NCI-H2171 treated with DMSO at 0.1 percent for 48 hours (cell line): ENCODE measurements at places on chromosomes 2 and 18.

DNA sequence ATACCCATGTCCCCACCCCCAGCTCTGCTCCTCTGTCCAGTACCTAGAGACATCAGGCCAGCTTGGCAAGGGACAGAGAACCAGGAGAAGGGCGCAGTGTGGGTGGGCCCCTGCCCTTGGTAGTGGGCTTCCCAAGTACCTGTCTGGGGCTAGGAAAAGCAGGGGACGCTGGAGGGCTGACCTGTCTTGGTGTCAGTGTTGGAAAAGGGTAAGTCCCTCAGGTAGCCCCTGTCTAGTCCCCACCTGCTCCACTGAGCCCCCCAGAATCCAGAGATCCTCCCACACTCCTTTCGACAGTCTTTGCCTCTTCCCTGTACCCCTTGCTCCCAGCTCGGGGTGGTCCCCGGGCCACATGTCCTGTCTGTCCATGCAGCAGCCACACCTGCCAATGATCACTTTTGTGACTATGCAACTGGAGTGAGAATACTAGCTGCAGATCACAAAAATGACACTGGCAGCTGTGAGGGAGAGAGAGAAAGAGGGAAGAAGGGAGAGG lies 14.6 kb downstream of the DNAJB2 start:
- DNase-seq = no peak

- DNase-seq = no peak
Observed at GRCh38 chr18:28804512-28805202, 627.7 kb upstream of the CDH2 start.

GRCh38 chr2:109374548-109375130 lies 239.1 kb downstream of the SEPTIN10 start:
- DNase-seq = no peak

DNA sequence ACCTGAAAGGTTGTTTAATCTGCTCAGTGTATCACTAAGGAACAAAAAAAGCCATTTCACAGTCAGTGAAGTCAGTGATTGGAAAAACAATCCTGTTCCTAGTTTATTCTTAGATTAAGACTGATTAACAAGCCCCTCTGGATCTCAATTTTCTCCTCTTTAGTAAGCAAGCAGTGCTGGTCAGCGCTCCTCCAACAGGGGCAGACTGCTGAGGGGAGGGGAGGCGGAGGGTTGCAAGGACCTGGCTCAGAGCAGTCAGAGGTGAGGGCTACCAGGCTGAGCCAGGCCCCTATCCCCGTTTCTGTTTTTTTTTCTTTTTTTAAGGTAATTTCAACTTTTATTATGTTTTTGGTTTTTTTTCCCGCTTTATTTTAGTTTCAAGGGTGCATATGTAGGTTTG lies 24.7 kb upstream of the KCNS3 start:
- no peak for DNase-seq

- DNase-seq = peak; percentile 54
Observed at GRCh38 chr2:74876081-74876886, 42.4 kb downstream of the HK2 start.

DNA sequence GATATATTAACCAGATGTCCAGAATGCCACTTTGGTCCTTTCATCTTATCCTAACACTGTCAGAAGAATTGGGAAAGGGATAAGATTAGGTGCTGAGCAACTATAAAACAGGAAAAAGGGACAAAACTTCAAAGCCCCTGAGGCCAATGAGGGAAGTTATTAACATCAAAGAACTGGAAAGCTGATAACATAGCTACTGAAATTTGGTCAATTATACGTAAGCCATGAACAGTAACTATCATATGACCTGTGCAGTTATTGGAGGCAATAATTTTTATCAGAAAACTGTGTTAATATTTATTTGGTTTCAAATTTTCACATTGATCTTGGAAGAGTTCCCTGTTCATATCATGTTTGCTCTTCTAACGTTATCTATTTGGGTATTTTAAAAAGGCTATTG lies 2.6 kb upstream of the REG3A start:
- no peak for DNase-seq

DNA sequence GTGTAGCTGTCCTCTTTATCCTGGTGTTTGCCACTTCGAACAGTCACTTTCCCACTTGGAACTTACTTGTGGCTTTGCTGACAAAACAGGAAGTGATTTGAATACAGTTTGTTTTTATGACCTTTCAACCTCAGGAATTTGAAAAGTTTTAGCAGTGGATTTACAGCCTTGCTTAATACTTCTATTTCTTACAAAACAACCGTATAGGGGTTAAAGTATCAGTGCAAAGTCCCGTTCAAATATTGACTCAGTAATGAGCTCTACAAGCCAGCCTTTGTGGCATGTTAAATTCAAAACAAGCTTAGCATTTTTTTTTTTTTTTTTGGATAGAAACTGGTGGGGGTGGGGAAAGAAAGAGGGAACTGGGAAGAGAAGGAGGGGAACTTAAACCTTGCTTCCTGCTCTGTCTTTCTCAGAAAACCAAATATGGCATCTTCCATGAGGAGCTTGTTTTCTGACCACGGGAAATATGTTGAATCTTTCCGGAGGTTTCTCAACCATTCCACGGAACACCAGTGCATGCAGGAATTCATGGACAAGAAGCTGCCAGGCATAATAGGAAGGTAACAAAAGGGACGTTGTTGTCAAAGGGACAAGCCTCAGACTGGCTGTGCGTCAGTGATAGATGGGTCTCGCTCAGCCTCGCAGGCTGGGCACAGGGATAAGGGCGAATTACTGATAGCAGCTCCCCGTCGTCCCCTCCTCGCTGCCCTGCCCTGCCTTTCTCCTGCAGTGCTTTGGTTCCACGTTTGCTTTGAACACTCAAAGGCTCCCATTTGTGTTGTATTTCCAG lies at the start of gene HNMT:
Gene HNMT, plus strand, starts transcription at position 408 of the 793 bp plus-strand sequence. Its CDS starts 19 bp downstream, at position 427.
- no peak for DNase-seq

- DNase-seq = no peak
Observed at GRCh38 chr2:169718930-169719504, 14.6 kb upstream of the KLHL23 start.

- no peak for DNase-seq
Observed at GRCh38 chr2:43049836-43050801, 176.3 kb downstream of the ZFP36L2 start.

- DNase-seq = no peak
Observed at GRCh38 chr2:165895974-165896373, 57.6 kb downstream of the TTC21B start.

- no peak for DNase-seq
Observed at GRCh38 chr2:71474116-71474743, 20.9 kb downstream of the DYSF start.

DNA sequence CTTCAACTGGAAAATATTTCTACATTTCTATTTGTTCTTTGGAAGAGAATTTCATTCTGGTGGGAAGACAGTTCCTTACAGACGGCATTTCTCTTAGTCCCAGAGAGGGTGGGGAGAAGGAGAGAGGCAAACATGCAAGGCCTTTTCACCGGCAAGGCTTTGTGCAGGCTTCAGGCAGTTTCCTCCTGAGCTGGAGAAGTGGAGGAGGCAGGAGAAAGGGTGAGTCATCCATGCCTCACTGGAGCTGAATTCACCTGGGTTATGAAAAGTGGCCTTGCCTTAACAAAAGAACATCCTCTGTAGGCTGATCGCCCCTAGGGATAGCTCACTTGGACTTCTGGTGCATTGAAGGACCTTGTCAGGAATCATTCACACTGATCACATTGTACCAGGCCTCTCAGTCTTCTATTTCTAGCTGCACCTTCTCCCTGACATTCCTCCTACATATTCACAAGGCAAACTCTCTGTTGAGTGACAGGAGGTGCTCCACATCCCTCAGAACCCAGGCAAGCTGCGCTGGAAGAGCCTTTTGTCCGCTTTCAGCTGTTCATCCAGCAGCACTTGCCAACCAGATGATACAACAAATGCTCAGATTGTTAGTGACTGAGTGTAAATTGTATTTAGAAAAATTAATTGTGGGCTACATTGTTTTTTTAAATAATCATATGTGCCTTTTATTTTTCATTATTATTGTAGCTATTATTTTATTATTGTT lies 796.1 kb downstream of the DCDC2C start:
- DNase-seq = no peak

GRCh38 chr18:3466045-3466444 lies 16.1 kb downstream of the TGIF1 start:
- no peak for DNase-seq

DNA sequence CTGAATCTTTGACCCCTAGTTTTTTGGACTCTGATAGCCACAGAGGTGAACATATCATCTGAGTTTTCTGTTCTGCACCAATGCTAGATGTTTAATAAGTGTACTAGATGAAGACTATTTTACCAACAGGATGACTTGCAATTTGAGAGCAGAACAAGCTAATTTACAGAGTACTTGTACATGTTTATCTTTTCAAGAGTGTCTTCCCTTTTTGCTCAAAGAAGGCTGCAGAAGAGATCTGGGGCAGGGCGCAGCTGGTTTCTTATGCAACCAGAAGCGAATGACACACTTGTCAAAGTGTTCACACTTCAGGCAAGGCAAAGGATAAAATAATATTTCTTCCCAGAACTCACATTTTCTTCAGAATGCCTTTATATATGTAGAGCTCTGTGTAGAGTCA lies 86.0 kb downstream of the VWA3B start:
- no peak for DNase-seq

- no peak for DNase-seq
Observed at GRCh38 chr2:167790189-167790588, 457.2 kb downstream of the STK39 start.

- DNase-seq = no peak
Observed at GRCh38 chr18:79453816-79454735, 58.3 kb downstream of the NFATC1 start.

DNA sequence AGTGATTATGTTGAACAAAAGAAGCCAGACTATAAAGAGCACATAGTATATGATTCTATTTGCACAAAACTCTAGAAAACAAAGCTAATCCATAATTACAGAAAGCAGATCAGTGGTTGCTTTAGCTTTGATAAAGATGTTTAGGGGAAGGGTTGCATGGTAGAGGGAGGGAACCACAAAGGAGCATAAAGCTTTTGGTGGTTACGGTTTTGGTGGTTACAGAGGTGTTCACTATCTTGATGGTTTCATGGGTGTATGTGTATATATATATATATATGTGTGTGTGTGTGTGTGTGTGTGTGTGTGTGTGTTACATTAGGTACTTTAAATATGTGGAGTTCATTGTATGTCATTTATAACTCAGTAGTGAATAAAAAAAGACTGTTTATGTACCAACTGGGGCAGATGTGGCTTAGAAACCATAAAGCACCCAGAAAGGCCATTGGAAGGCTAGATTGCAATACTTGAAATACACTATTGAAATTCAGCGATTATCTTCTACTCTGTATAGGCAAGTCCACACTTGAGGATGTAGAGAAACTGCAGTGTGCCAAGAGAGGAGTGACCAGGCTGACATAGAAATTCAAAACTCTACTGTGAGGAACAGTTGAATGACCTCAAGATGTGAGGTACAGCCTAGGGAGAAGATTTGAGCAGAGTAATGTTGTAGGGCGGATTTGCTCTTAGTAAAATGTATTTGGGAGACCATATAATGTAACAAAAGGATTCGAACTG lies 60.6 kb downstream of the CAB39 start:
- no peak for DNase-seq

GRCh38 chr2:236618370-236618769 lies 48.7 kb downstream of the ACKR3 start:
- no peak for DNase-seq

GRCh38 chr18:79884963-79885728 lies 66.3 kb downstream of the SLC66A2 start:
- no peak for DNase-seq

GRCh38 chr2:100800915-100801314 lies 19.0 kb upstream of the NPAS2 start:
- DNase-seq = no peak

- peak; percentile 57 for DNase-seq
Observed at GRCh38 chr18:48902023-48902855, 48.5 kb downstream of the SMAD7 start.

DNA sequence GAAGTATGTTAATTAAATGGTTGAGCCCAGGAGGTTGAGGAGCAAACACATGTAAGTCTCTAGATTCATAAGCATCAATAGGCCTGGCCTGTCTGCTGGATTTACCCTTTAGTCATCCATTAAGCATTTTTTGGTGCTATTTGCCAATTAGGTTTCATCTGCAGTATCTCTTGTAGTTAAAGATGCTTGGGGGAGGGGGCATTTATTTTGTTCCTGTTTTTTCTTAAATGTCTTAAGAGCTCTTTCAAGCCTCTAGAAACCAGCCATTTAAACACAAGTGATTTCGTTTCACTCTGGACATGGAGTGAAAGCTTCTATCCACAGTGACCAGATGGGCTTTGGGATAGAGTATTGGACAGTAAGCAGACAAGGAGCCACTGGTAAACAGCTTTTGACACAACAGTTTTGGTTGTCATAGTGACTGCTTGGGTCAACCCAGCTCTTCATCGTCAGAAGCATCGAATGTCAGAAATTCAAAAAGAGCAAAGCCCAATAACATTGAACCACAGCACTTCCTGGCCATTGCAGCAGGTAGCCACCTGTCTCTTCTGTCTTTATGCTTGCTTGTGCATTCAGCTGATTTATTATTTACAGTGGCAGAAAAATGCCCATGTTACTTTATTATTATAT lies 4.9 kb downstream of the QPCT start:
- DNase-seq = peak; percentile 24

DNA sequence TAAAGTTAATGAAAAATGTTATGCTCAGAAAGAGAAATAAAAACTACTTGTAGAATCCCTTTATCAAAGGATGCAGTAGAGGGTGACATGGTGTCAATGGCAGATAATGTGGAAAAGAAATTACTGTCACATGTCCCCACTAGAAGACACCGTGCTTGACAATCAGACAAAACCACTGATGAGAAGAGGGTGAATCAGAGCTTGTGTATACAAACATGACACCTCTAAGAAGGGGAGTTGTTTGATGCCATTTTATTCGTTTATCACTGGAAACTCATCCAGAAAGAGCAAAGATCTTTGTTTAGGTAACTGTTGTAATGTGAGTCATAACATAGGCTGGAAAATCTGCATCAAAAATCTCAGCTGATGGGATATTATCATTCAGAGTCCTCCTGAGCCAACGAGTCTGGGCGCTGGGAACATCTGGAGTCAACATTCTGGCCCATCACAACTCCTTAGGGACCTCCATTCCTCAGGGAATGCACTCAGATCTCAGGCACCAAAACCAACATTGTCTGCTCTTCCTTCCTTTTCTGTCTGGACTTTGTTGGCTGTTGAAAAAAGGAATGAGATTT lies 49.5 kb upstream of the RAB12 start:
- peak; percentile 63 for DNase-seq

DNA sequence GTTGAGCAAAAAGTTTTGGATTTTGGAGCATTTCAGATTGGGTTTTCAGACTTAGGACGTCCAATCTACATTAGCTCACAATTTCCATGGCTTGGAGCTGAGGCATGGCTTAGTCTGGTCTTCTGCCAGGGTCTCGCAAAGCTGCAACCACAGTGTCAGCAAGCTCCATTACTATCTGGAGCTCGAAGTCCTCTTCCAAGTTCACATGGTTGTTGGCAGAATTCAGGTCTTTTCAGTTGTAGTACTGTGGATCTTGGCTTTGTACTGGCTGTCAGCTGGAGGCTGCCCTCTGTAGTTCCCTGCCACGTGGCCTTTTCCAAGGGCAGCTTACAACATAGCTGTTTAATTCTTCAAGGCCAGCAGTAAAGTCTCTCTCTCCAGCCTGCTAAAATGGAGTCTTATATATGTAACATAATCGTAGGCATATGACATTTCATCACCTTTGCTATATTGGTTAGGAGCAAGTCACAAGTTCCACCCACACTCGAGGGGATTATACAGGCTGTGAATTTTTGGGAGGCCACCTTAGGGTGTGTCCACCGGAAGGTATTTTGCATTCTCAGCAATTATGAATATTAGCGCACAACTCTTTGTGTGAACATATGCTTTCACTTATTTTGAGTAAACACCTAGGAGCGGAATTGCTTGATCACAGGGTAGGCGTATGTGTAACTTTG lies 41.5 kb upstream of the EPC2 start:
- DNase-seq = no peak

- DNase-seq = no peak
Observed at GRCh38 chr2:102523651-102524050, 50.6 kb downstream of the SLC9A4 start.

- DNase-seq = no peak
Observed at GRCh38 chr2:190550137-190550536, 15.6 kb upstream of the NEMP2 start.
